ENCODE measurements at places on chromosomes 1 and 21.
A peak's percentile ranks its signal among the peaks of the same experiment; 100 is the strongest.

GRCh38 chr1:78223417-78224215 is 177.8 kb downstream of the GIPC2 start:
- no peak for DNase-seq

DNA sequence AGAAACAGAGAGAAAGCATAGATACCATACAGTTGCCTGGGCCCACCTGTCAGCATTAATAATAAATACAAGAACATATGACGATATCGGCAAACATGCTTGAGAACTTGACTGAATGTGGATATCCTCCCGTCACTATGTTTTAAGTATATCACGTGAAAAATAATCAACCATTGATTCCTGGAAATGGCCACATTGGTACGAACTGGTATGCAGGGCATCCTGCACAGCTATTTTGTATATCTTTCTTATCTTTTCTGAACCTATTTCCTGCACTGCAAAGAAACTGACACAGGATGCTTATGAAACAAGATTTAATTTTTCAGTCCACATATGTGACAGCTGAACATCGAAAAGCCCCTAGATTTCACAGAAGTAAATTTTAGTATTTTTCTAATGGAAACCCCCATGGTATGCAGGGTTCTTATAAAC is 22.8 kb upstream of the RGS1 start:
- no peak for DNase-seq

- no peak for DNase-seq
Measured at GRCh38 chr1:98461873-98462385, 199.6 kb upstream of the SNX7 start.

- DNase-seq = no peak
Measured at GRCh38 chr21:29303288-29303687, 4.6 kb downstream of the BACH1 start.

- no peak for DNase-seq
Measured at GRCh38 chr1:164804366-164804765, 245.4 kb downstream of the PBX1 start.

- DNase-seq = peak; percentile 38
Measured at GRCh38 chr1:40980068-40980452, 564 bp downstream of the CTPS1 start.

DNA sequence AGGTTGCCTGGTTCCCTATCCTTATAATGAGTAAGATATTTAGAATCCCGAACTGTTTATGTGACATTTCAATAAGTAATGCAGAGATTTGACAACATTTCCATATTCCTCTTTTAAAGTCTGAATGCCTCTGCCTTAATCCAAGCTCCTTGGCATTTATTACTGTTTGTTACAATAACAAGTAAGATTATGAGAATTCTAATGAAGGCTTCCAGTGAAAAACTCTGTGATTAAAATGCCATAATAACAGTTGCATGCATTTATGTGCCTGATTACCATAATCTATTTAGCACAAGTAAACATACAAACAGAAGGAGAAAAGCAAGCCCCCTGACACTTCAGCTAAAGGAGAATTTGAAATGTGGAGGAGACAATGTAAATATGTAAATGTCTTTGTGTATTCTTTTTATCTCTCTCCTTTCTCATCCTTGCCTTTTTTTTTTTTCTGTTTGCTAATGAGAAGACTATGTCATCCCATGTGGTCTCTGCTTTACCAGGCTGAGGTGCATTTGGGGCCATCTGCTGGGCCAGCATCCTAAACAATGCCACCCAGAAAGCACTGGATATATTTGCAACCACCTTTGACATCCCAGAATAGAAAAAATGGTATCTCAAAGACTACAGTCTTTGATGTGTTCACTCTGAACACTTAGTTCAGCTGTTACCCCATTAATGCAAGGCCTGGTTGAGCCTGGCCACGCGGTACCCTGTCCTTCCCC is 17.2 kb upstream of the OLIG2 start:
- no peak for DNase-seq

- DNase-seq = no peak
Measured at GRCh38 chr1:234863551-234863971, 253.6 kb upstream of the IRF2BP2 start.

- DNase-seq = no peak
Measured at GRCh38 chr21:34546542-34546941, 34.5 kb upstream of the KCNE1 start.
